ENCODE measurements at places on chromosomes 6 and 20.

DNA sequence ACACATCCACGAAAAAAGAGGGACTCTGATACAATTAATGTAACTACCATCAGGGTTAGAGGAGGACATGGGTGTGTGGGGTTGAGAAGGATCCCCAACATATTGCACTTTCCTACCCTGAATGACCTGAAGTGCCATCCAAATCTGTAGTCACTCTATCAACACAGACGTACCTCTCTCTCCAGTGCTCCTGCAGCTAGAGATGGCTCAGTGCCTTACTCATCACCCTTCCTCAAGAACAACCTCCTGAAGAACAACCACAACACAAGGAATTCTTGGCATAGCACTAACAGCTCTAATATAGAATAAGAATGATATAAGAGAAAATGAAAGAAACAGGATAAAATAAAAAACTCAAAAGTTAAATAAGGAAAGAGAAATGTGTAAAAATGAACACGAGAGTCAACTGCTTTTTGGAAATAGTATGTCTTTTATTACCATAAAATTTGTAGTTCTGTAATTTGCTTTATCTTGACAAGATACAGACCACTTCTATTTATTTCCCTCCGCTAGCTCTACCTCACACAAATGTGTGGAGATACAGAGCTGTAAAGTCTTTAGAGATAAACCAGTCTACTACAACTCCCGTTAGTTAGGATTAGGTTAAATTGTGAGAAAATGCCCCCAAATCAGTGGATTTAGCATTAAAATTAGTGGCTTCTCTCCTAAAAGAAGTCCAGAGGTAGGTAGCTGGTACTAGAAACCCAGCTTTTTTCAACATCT is 63.9 kb downstream of the REV3L start:
- no peak for DNase-seq

GRCh38 chr6:156890627-156891314 is 113.6 kb downstream of the ARID1B start:
- DNase-seq: no peak

GRCh38 chr6:151291722-151292059 is 51.9 kb downstream of the AKAP12 start:
- DNase-seq: no peak

- no peak for DNase-seq
These were observed 287.5 kb downstream of the LRFN2 start for GRCh38 chr6:40299681-40300080.

GRCh38 chr20:59361411-59361810 is 61.0 kb downstream of the EDN3 start:
- no peak for DNase-seq
